ENCODE measurements at places on chromosomes 7 and 10.

GRCh38 chr7:134761266-134761665, 18.2 kb upstream of the CALD1 start:
- no peak for DNase-seq

DNA sequence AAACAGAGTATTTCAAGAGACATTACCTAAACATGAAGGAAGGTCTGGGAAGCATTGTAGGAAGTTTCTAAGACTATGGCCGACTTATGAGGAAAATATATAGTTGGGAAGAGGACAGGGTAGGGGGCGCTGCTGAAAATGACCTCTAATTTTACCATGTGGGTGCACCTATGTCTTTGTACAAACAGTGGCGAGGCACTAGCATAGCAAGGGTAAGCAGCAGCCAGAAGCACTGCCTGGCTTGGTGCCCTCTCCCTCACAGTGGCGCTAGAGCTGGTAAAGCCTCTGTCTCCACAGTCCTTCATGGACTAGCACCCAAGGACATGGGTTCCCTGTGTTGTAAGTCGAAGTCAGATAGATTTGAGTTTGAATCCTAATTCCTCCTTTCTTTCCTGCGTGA, 461.2 kb downstream of the INHBA start:
- DNase-seq: no peak

DNA sequence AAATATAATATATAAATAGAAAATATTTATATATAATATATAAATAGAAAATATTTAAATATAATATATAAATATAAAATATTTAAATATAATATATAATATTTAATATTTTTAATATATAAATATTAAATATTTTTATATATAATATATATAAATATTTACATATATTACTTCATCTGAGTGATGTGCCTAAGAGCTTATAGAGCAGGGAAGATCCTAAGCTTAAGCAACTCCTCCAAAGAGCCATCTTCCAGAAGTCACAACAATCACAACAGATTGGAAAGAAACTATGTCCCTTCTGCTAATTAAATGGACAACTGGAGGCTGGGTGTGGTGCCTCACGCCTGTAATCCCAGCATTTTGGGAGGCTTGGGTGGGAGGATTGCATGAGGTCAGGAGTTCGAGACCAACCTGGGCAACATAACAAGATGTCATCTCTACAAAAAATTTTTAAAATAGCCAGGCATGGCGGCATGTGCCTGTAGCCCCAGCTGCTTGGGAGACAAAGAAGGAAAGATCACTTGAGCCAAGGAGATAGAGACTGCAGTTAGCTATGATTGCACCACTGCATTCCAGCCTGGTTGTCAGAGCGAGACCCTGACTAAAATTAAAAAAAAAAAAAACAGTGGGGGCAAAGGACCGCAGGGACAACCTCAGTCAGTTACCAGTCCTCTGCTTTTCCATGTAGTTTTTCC, 198.7 kb downstream of the SKIDA1 start:
- no peak for DNase-seq

GRCh38 chr7:157404845-157405481, 68.2 kb downstream of the DNAJB6 start:
- DNase-seq: peak; percentile 57

DNA sequence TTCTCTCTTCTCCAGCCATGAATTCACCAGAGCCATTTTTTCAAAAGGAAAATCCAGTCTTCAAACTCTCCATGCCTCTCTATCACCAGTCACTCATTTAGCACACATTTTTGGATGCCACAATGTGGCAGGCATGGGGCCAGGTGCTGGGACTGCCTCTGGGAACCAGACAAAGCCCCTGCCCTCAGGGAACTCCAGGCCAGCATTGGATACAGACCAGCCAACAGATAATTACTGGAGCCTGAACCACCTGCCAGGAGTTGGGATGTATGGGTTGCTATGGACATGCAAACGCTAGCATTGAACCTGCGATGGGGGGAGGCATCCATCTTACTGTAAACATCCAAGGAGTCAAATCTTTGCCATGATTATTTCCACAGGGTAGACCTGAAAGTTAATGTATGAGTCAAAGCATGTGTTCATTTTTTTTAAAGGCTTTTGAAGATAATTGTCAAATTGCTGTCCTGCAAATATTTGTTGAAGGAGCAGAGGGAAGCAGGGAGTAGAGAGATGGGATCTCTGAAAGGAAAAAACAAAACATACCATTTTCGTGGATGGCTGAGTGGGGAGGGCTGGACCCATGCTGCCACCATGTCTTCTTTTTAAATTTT, 43.2 kb downstream of the SRRM3 start:
- no peak for DNase-seq

DNA sequence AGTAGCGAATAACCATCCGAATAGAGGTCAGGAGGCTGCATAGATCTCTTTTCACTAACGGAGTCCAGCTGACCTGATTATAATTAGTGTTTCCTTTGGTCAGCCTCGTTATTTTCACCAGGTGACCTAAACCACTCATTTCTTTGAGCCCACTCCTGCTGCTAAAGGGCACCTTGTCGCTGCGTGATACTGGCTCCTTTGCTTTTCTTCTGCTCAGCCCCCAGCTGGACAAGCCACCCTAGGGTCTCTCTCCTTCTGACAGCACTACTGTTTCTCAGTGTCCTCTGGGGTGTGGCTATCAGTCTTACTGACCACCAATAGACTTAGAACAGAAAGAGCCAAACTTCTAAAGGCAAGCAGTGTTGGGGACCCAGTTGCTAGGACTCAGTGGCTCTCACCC, 2.7 kb upstream of the IGFBP3 start:
- DNase-seq: no peak

- peak; percentile 17 for DNase-seq
These were observed 340.0 kb upstream of the MEOX2 start for GRCh38 chr7:16026253-16027020.

GRCh38 chr10:22345301-22346095, at the start of gene SPAG6:
SPAG6 (plus strand) TSS chr10:22345496; CDS start chr10:22345612, 116 bp downstream.
- peak; percentile 12 for DNase-seq

- no peak for DNase-seq
These were observed 17.2 kb upstream of the MXI1 start for GRCh38 chr10:110190170-110190569.

Measured in kidney tubule cell (primary cell).